IPS DF 6.9 (cell line): ENCODE measurements at places on chromosomes 7 and 10.

- no peak for DNase-seq
Observed at GRCh38 chr10:90447831-90448230, 410.0 kb downstream of the HTR7 start.

DNA sequence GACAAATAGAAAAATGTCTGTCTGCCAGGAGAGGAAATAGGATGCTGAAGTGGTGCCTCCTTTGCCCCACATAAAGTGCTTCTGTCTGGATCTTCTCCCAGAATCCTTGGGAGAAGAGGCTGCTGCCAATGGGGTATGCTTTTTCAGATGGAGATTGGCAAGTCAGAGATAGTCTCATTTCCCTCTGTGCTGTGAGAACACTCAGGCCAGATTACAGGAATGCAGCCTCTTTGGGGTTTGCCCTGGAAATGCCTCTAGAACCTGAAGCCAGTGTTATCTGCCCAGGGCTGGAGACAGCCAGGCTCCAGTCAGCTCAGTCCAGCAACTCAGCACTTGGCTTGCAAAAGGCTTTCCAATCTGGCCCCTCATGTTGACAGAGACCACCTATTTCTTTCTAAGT, 119.1 kb upstream of the PHYHIPL start:
- DNase-seq = no peak

- DNase-seq = no peak
Observed at GRCh38 chr7:81158189-81158588, 239.3 kb upstream of the SEMA3C start.

DNA sequence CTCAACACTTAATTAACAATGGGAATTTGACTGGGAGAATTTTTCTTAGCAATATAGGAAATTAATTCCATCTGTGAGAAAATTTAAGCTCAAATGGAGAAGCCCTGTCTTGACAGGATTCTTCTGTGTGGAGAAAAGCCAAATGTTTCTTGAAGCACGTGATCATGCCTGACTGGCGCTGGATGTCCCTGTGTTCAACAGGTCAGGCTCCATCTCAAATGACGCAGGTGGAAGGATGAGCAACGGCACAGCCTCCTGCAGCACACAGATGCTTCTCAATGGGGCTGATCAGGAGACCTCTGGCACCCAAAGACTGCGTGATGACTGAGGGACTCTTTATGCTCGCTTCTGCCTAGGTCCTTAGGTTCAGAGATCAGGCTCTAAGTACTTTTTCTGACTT, 143.8 kb downstream of the RSU1 start:
- DNase-seq = no peak

DNA sequence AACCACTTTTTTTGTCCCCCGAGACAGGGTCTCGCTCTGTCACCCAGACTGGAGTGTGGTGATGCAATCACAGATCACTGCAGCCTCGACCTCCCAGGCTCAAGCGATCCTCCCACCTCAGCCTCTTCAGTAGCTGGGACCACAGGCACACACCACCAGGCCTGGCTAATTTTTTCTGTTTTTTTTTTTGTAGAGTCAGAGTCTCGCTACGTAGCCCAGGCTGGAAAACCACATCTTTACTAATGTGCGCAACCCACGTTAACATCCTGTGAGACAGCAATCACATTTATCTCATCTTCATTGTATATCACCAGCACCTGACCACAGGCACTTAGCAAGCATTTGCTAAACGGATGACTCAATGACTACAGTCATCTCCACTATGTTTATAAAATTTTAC, 77.8 kb upstream of the ATP6V0A4 start:
- DNase-seq = no peak

- no peak for DNase-seq
Observed at GRCh38 chr7:101235522-101235921, 2.1 kb downstream of the CLDN15 start.

GRCh38 chr7:32051128-32051527, 19.1 kb downstream of the PDE1C start:
- no peak for DNase-seq

GRCh38 chr10:97631098-97631497, 2.2 kb downstream of the MORN4 start:
- DNase-seq = no peak

DNA sequence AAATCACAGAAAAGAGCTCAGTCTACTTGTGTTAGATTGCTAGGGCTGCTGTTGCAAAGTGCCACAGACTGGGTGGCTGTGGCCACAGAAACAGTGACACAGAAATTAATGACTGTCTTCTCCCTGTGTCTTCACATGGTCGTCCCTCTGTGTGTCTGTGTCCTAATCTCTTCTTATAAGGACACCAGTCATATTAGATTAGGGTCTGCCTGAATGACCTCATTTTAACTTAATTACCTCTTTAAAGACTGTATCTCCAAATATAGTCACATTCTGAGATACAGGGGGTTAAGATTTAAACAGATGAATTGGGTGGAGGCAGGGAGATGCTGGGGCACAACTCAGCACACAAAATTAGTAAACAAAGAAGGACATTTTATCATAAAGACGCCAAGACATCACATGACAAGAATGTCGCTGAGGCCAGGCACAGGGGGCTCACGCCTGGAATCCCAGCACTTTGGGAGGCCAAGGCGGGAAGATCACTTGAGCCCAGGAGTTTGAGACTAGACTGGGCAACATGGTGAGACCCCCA, 23.3 kb upstream of the PARD3 start:
- no peak for DNase-seq

GRCh38 chr7:149729586-149729982, 43.8 kb downstream of the ZNF467 start:
- no peak for DNase-seq

GRCh38 chr7:106608661-106609060, 52.3 kb downstream of the CCDC71L start:
- DNase-seq = no peak

DNA sequence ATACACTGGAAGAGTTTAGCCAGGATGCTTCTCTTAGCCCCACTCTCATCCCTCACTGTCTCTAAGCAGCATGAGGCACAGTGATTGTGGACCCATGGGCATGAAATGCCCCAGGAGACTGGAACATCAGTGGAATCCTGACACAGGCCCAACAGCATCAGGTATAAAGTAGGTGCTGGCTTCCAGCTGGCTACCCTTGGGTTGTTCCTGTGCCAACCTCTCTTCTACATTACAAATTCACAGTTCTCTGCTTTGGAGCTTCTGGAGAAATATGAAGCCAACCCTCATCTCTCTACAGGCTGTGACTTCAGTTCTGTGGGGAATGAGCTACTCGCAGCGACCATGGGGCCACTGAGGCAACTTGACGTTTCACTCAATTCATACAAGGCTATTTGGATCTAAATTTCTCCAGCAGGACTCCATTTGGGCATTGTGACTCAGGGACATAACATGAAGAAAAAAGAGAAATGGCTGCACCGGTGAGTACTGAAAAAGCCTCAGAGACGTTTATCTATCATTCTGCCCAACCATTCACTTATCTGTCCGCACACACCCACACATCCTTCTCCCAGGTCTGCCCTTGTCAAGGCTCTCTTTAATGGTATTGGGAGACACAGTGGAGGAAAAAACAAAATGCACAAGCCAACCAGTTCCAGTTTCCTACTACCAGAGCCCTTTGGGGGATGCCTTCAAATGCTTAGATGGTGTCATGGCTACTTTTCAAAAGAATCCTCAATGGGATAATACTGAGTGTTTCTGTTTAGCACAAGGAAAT, 35.4 kb upstream of the TM9SF3 start:
- DNase-seq = no peak

DNA sequence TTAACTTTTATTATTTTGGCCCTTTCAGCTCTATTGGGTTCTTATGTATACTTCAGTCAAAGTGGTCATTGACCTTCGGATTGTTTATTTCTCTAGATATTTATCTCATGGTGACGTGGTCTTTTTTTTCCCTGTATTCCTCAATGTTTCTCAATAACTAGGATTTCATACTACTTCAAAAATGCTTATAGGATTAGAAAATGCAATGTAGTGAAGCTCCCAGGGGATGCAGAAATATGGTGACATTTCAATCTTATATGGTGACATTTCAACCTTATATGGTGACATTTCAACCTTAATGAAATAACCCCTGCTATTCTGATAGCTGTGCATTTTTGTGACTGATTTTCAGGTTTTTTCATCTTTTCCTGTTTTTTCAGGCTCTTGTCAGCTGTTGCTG, 51.4 kb downstream of the CHRM2 start:
- DNase-seq = no peak

DNA sequence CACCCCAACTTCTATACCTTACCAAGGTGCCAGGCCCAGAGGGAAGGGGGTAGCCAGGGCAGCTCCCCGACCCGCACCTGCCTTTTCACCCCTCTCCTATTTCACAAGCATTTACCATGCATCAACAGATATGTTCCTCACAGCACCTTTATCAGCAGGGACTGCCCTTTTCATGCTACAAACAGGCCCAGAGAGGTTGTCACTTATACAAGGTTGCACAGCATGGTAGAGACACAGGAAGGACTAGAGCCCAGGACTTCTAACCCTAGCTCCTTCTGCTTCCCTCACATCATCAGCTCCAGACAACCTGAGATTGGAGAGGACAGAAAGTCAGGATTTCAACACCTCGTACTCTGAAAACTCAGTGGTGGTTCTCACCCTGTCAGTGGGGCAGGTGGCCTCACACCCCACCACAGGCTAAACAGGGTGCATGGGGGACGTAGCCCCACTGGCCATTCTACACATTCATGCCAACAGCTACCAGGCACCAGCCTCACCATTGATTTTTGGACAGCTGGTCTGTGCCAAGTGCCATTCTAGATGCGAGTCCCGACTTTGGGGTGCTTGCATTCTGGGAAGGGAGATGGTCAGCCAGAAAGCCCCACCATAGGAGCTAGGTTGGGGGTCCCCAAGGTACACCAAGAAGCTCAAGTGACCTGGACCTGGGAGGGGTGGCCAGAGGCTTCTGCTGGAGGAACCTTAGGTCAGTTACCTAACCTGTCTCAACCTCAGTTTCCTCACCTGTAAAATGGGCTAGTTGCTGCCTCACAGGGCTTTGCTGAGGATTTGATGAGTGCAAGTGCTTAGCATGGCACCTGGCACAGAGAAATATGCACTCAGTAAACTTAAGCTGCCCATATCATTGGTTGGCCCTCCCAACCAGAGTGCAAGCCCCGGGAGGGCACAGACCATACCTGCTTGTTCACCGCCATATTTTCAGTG, 38.4 kb downstream of the CHST3 start:
- no peak for DNase-seq

DNA sequence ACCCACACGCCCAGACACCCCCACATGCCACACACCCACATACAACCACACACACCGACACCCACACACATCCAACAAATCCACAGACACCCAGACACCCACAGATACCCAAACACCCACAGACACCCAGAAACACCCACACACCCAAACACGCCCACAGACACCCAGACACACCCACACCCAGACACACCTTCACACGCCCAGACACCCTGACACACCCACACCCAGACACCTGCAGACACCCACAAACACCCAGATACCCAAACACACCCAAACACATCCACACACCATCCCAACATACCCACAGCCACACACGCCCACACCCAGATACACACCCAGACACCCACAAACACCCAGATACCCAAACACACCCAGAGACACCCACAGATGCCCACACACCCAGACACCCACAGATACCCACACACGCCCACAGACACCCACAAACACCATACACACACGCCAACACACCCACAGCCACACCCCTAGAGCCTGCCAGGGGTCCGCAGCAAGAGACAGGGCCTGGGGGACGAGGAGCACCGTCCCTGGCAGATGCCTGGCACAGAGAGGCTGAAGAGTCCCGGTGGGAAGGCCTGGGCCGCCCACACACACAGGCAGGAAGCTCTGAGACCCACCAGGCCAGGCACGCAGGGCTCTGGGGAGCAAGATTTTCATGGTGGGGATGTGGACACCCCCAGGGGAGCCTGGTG, 28.5 kb downstream of the CYP2W1 start:
- DNase-seq = no peak

GRCh38 chr10:35390843-35391152, 54.5 kb downstream of the CCNY start:
- no peak for DNase-seq

DNA sequence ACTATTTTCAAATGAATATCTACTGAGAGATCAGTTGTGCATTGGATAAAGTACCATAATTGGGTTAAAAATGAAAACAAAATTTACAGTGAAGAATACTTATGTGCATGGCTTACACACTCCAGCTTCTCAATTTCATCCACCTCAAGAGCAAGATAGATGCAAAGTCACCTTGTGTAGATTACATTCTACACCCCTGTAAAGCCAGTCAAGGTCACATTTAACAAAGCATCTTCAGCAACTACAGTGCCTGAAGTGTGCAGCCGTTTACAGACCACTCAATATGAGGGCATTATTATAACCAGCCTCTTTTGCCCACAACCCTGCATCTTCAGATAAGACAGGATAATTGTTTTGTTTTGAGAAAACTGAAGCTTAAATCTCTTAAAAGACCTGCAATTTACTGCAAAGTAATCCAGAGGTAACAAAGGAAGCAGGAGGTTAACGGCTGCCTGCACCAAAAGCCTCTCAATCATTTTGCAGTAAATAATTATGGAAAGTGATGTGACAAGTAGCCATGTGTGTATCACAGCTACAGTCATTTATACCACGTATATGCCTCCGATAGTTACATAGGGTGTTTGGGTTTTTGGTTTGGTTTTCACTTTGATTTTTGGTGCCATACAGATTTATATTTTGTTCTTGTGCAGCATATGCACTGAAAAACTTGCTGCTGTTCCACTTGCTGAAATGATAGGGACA, 4.9 kb downstream of the PURB start:
- no peak for DNase-seq

- DNase-seq = no peak
Observed at GRCh38 chr10:11373717-11374171, 237.7 kb downstream of the USP6NL start.

- no peak for DNase-seq
Observed at GRCh38 chr10:85319826-85320225, 991.4 kb downstream of the CCSER2 start.
